ENCODE measurements at places on chromosomes 7 and 10. TPM values are rescaled to one million over a fixed set of nuclear protein-coding genes. Genes with fewer than 3 reads are reported as not detected.

COA1 gene
- 37.7 TPM for total RNA-seq

TACC2 gene
- total RNA-seq, result 5.6 TPM

- no peak for DNase-seq
Measured at GRCh38 chr7:36734731-36735130, 10.4 kb upstream of the AOAH start.

- no peak for DNase-seq
Measured at GRCh38 chr10:46517541-46517940, 38.9 kb downstream of the GPRIN2 start.

- DNase-seq, result no peak
Measured at GRCh38 chr7:55494951-55495350, 77.4 kb downstream of the VOPP1 start.

DNA sequence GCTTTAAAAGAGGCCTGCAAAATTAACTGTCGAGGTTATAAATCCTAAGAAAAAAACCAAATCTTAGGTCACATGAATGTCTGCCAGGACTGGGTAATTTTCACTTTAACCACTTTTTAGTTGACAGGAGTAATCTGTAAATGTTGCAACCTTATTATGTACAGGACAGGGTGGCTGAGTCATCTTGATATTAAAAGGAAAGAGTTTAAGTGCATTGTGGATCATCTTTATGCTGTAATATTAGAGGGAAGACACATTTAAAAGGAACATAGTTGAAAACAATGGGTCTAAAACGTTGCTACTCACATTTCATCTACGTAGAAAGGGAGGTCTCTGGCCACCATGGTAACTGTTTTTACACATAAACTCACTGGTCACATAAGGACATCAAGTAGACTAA lies 115.5 kb downstream of the LSMEM1 start:
- peak; percentile 71 for DNase-seq

- DNase-seq, result no peak
Measured at GRCh38 chr10:14569274-14570060, 205.2 kb downstream of the FAM107B start.

DNA sequence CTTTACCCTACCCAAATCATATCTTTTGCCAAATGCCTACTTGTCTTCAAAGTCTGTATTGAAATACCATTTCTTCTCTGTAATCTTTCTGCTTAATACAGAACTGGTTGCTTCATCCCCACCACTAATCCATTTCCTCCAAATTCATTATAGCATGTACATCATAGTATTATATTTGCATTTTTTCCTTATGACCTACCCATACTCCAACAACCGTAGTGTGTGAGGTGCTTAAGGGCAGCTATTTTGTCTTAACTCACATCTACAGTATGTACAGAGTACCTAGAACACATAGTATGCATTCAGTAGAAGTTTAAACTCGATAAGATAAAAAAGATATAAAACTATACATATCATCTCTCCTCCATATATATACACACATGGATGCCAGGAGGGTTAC lies 23.7 kb downstream of the ACSL5 start:
- DNase-seq, result no peak

GRCh38 chr7:112072541-112073245 lies 133.5 kb downstream of the DOCK4 start:
- no peak for DNase-seq

GRCh38 chr10:89258881-89259280 lies 7.3 kb upstream of the LIPA start:
- DNase-seq, result no peak

DNA sequence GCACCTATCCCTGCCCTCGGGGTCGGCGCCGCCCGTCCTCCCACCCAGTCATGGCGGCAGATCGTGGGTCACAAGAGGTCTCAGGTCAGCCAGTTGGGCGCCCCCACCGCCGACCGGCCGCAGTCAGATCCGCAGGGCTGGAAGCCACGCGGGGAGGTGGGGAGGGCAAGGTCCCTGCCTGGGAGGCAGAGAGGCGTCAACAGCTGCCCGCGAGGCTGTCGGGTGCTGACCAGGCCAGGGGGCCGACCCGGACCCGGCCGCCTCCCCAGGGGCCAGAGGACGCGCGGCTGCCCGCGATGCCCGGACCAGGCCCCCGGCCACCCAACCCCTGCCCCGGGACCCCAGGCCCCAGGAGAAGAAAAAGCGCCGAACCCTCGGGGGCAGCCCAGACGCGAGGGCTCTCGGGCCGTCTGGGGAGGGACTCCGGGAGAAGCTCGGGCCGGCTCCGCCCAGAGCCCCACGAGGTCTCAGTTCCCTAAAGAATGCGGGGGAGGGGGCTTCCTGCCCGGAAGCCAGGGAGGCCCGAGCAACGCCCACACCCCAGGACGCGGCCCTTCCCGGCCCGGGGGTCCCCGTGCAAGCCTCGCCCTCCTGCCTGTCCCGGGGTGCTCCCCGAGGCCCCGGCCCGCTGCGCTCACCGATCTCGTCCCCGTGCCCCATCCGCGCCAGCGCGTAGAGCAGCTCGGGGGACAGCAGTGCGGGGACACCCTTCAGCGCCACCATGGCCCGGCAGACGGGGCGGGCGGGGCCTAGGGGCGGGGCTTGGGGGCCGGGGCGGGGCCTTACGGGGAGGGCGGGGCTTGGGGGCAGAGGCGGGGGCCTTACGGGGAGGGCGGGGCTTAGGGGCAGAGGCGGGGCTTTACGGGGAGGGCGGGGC lies at the start of gene FUOM:
FUOM (minus strand) TSS at position 735 of the 877 bp plus-strand sequence; CDS start at position 723, 12 bp downstream.
- DNase-seq, result peak; percentile 56

DNA sequence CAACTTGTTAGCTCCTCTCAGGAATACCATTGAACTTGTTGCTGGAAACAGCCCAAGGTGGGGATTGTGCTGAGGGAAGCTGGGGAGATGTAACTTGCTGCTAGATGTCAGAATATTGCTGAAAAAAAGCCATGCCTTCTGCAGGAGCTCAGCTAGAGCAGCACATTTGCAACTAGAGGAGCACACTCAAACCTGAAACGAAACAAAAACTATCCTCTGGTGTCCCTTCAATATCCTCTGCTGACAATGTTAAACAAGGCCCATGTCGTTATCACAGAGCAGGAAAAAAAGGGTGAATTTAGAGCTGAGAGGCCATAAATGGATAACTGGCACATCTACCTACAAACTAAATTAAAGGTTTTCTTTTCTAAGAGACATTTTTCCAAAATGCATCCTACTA lies 53.7 kb upstream of the MACC1 start:
- DNase-seq, result peak; percentile 3

DNA sequence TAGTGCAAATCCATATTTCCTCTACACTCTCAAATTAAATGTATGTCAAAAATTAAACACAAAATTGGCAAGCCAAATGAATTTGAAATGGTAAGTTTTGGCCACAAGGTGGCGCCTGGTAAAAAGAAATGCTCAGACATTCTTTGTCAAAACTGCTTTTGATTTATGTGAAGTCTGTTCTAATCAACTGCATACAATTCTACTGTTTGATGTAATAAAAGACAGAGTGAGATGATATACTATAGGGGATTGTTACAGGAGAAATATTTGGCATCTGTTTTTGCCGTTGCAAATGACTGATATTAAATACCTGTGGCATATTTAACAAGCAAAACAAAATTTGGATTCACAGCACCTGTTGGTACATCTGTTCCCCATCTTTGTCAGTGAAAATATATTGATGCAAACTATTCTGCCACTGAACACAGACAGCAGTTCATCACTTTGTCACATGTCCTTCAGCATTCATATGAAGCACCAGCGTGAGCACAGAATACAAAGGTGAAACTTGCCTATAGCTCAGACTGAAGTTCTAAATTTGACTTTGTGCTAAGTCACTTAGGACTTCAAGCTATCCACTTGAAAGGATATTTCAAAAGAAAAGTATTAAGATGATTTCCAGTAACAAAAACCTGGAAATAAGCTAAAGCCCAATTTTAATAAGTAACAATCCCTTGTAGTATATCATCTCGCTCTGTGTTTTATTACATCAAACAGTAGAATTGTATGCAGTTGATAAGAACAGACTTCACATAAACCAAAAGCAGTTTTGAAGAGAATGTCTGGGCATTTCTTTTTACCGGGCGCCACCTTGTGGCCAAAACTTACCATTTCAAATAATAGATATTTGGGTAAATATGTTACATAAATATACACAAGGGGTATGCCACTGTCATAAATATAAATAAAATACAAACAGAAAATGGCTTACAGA lies 10.2 kb upstream of the CH25H start:
- DNase-seq, result peak; percentile 75

- DNase-seq, result no peak
Measured at GRCh38 chr7:39493934-39494333, 72.3 kb upstream of the YAE1 start.

DNA sequence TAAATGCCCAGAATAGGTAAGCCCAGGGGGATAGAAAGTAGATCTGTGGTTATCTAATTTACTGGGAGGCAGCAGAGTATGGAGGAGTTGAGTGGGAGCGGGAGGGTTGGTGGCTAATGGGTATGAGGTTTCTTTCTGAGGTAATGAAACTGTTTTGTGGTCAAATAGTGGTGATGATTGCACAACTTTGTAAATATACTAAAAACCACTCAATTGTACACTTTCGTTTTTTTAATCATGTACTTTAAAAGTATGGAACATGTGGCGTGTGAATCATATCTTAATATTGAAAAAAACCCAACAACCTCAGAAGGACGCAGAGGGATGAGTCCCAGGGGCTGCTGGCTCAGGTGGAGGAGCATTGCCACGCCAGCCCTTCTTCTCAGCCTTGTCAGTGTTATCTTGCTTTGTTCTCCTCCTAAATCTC lies 118.1 kb downstream of the WDR11 start:
- DNase-seq, result peak; percentile 53

- no peak for DNase-seq
Measured at GRCh38 chr10:125014086-125014830, 72.3 kb downstream of the ZRANB1 start.

DNA sequence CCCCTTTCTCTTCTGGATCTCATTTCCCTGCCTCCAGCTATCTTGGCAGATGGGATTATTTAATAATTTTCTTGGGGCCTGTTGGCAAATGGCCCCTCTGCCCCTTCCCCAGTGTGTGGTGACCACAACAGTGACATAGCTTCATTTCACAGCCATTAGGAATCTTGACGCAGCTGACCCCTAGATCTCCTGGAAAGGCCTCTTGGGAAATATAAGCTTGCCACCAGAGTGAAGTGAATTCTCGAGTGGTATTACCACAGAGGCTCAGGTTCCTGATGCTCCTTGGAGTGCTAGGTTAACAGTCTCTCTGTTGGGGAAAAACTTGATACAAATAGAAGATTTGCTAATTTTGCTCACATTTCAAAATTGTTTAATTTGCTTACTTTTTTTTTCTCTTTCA lies 57.8 kb downstream of the AUTS2 start:
- no peak for DNase-seq

DNA sequence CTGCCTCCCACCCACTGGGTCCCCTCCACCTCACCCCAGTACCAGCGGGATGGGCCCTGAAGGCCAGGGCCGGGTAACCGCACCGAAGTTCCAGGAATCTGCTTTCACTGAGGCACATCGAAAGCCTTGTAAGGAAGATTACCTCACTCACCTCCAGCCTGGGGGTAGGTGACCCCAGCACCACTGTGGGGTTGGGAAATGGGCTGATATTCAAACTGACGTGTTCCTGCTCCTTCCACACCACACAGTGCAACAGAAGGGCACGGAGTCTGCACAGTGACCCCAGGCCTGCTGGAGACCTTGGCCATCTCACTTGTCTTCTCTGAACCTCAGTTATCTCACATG lies 29.8 kb downstream of the NPS start:
- no peak for DNase-seq

- DNase-seq, result no peak
Measured at GRCh38 chr10:5818894-5819293, 5.7 kb upstream of the GDI2 start.

GRCh38 chr7:82443036-82443546 lies 486 bp downstream of the CACNA2D1 start:
- no peak for DNase-seq
